Retina (tissue), 1 donor: ENCODE measurements at places on chromosomes 6 and 20.

GRCh38 chr20:63706852-63707557 is 771 bp downstream of the ARFRP1 start:
- DNase-seq, result no peak

DNA sequence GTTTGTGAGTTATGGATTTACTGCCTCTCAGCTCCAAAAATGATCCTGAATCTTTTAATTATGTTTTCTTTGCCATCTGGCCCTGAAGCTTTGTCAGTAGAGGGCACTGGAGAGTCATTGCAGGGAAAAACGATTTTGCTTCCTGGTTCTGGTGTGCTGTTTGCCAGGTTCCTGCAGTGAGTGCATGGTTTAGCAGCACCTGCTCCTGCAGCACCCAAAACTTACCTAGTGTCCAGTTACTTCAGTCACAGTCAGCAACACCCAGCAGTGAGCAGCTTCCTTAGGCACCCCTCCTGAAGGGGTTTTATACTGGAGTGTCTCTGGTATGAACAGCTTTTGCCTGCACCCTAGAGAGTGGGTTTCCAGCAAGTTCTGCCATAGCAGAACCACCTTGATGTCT is 6.0 kb upstream of the TRIM26 start:
- DNase-seq, result peak; percentile 43

DNA sequence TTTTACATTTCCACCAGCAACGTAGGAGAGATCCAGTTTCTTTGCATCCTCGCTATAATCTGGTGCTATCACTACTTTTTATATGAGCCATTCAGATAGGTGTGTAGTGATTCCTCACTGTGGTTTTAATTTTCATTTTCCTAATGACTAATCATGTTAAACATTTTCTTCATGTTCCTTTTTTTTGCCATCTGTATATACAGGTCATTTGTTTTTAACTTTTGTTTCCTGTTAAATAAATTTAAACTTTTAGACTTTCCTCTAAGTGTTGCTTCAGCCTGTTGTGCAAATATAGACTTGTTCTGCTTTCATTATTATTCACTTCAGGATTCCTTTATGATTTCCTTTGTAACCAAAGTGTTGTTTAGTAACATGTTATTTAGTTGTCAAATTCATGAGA is 697.4 kb downstream of the PTPRT start:
- DNase-seq, result no peak

DNA sequence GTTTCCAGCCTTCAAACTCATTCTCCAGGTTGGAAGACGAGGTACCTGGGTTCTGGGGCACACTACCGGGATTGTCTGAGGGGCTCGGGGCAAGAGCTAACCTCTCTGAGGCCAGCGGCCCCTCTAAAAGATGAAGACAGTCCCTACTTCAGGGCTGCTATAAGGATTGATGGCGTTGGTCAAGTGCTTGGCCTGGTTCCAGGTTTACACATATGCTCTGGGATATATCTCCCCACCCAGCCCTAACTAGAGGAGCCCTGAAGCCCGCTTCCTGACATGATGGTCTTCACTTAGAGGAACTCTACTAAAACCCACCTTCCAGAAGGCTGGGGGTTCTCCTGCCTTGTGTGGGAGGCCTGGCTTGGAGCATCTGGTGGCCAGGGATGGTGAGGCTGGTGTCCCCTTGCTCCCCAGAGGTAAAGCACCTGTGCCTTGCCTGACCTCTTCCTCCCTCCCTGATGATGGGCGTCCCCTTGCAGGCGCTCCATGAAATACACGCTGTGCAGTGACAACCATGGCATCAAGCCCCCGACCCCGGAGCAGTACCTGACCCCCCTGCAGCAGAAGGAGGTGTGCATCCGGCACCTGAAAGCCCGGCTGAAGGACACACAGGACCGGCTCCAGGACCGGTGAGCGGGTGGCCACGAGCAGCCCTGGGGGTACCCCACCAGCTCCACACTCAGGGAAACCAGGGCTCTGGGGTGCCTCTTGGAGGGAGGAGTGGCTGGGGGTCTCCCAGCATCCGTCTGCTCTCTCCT is 28.7 kb downstream of the SDCBP2 start:
- DNase-seq, result no peak

DNA sequence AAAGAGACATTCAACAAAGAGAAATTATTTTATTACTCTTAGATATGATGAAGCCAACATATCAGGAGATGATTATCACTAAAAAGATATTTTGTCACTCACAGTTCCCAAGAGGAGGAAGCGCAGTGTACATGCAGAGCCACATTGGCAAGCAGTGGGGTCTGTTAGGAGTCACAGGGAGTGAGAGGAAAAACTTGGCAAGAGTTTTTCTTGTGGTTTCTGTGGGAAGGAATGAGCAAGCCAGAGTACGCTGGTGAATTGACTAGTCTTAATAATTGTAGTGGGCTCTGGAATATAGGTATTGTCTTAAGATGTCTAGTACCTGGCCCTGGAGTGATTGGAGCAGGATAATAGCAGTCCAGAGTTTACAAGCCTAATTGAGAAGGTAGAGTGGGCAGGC is 1095.2 kb downstream of the GRIK2 start:
- DNase-seq, result no peak

GRCh38 chr6:24918641-24919055 is 17.1 kb downstream of the RIPOR2 start:
- DNase-seq, result peak; percentile 72

DNA sequence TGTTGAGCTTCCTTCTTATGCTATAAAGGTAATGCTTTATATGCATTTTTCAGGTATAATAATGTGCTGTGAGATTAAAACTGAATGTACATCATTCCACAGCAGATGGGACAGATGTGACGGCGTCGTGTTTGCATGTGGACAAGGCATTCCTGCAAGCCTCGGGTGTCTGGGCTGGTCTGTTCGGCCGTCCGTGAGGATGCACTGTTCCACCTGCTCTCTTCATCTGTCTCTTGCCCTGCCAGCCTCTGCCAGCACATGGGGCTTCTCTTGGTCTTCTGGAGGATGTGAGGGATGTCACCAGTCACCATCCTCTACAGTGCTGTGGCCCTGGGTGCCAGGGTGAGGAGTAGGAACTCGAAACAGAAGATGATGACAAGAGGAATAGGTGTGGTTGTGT is 223.2 kb downstream of the ERMARD start:
- no peak for DNase-seq

- DNase-seq, result no peak
Observed at GRCh38 chr20:2301164-2301622, 5.4 kb downstream of the TGM3 start.

- peak; percentile 72 for DNase-seq
Observed at GRCh38 chr6:6556738-6557503, 31.6 kb upstream of the LY86 start.

GRCh38 chr6:134585517-134585873 is 267.6 kb upstream of the SGK1 start:
- no peak for DNase-seq

GRCh38 chr6:67706388-67706787 is 928.7 kb upstream of the ADGRB3 start:
- no peak for DNase-seq

- DNase-seq, result no peak
Observed at GRCh38 chr6:16483315-16483875, 245.0 kb downstream of the GMPR start.

GRCh38 chr6:56814802-56815201 is 140.1 kb upstream of the BEND6 start:
- DNase-seq, result no peak

DNA sequence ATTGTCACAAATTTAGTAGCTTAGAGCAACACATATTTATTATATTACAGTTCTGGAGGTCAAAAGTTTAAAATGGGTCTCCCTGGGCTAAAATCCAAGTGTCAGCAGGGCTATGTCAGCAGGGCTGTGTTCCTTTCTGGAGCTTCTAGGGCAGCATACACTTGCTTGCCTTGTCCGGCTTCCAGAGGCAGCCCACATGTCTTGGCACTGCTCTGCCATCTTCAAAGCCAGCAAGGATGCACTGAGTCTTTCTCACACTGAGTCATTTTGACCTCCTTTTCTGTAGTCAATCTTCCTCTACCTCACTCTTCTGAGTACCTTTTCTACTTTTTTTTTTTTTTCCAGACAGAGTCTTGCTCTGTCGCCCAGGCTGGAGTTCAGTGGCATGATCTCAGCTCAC is 39.0 kb downstream of the ADGRF4 start:
- DNase-seq, result no peak

DNA sequence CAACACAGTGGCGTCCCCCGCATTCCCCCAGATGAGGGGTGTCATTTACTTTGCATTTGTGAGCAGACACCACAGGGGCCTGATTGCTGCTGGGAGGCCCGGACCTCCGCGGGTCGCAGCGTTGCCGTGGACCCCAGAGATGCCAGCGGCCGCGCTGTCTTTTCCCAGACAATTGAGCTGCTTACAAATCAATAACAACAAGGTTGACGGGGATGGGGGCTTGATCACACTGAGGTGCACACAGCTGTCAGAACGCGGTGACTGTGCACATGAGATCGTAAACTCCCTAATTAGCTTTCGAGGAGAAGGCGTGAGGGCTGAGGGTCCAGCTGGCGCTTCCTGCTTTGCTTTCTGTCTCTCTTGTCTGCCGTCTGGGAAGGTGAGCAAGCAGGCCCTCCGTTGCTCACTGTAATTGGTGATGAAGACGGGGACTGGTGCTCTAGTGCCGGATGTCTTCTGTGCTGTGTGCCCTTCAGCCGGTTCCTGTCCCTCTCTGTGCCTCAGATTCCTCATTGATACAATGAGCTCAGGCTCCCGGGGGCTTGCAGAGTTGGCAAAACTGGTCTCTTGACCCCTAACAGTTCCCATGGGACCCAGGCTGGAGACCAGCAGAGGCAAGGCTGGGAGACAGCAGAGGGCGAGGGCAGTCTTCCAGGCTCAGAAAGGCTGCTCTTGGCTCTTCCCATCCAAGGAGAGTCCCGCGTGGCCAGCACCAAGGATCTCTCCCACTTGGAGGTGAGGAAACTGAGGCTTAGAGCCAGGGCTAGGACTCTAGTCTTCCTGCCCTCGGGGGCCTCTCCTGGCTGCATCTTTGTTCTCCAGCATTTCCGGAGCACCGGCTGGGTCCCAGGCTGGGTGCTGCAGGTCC is 126.0 kb upstream of the PMEPA1 start:
- peak; percentile 84 for DNase-seq

DNA sequence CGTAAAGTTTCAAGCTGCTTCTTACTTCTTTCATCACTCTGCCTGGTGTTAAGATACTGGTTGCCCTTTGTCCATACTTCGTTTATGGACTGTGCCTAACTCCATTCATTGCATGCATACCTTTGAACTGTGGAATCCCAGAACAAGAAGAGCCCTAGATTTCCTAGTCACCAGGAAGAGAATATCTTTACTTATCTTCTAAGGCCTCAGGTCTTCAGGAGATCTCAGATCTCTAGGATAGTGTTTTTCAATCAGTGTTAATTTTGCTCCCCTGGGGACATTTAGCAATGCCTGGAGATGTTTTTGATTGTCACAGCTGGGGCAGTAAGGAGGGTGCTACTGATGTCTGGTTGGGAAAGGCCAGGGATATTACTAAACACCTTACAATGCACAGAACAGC is 35.5 kb upstream of the GJA1 start:
- DNase-seq, result no peak

GRCh38 chr6:168400037-168400436 is 40.9 kb upstream of the SMOC2 start:
- DNase-seq, result no peak

GRCh38 chr20:46188866-46189541 is 70.9 kb downstream of the CD40 start:
- no peak for DNase-seq

DNA sequence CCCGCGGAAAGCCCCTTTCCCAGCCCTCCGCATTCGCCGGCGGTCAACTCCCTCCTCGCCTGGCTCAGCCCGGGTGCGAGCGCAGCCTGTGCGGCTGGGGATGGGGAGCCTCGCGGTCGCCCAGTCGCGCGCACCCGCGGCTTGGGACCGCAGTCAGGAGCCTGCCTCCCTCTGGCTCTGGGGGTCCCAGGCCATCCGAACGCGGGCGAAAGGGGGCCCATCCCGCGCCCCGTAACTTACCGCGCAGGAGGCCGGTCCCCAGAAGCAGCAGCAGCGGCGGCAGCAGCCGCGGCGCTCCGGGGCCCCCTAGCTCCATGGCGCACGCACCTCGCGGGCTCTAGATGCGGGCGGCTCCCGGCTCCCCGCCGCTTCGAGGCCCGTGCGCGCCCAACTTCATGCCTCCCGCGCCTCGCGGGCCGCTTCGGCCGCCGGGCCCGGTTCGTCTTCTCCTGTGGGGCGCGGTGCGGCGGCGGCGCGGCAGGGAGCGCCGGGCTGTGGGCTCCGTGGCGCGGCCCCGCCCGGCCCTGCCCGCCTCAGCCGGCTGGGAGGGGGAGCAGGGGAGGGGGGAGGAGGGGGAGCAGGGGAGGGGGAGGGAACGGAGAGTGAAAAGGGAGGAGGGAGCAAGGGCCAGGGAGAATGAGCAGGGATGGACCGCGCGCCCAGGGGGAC is at the start of gene CHRNA4:
Gene CHRNA4, minus strand, starts transcription at position 500 of the 669 bp plus-strand sequence. Its CDS starts 184 bp downstream, at position 316.
- peak; percentile 73 for DNase-seq

GRCh38 chr20:24297993-24298392 is 171.4 kb upstream of the SYNDIG1 start:
- peak; percentile 66 for DNase-seq

- DNase-seq, result peak; percentile 49
Observed at GRCh38 chr6:157679605-157680580, 143.2 kb upstream of the SNX9 start.

GRCh38 chr6:131754715-131755567 is 44.1 kb upstream of the CTAGE9 start:
- no peak for DNase-seq

DNA sequence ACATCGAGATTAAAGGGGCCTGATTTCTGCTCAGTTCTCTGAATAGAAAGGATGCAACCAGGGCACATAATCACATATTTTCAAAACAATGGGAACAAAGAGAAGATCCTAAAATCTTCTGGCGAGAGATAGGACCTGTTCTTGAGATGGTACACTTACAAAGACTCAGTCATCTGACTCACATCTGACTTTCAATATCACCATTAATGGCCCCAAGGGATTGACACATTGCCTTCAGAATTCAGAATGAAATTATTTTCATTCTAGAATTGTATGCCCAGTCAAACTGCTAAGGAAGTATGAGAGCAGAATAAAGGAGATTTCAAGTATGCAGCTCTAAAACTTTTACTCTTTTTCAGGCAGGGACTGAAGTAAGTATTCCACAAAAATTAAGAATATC is 240.7 kb upstream of the POU3F2 start:
- DNase-seq, result no peak

DNA sequence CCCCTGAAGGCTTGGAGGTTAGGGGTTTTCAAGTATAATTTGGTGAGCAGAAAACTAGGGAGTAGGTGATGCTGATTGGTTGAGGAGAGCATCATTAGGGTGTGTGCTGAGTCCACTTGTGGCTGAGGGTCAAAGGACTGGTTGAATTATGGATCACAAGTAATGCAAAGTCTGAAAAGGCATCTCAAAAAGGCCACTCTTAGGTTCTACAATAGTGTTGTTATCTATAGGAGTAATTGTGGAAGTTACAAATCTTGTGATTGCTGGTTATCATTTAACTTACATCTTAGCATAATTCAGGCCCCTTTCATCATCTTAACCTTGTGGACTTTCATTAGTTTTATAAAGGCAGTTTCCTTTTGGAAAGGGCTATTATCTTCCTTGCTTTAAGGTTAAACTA is 60.8 kb downstream of the UBR2 start:
- no peak for DNase-seq

- no peak for DNase-seq
Observed at GRCh38 chr6:53756396-53756795, 38.4 kb upstream of the LRRC1 start.

- peak; percentile 69 for DNase-seq
Observed at GRCh38 chr20:32482442-32483261, 102.5 kb downstream of the NOL4L start.

- DNase-seq, result no peak
Observed at GRCh38 chr6:129113637-129114036, 230.7 kb downstream of the LAMA2 start.
